ENCODE measurements at places on chromosomes 7 and 10. TPM values are rescaled to one million over a fixed set of nuclear protein-coding genes. Genes with fewer than 3 reads are reported as not detected.

C7orf33 gene
- polyA plus RNA-seq = not detected

FEZF1 gene
- polyA plus RNA-seq = not detected

CYP26C1 gene
- not detected for polyA plus RNA-seq

NKX1-2 gene
- not detected for polyA plus RNA-seq

GFRA1 gene
- polyA plus RNA-seq = not detected

CPA4 gene
- polyA plus RNA-seq = not detected

OR2A5 gene
- not detected for polyA plus RNA-seq

PIK3AP1 gene
- polyA plus RNA-seq = 0.57 TPM

ZCWPW1 gene
- 5.6 TPM for polyA plus RNA-seq
